ENCODE measurements at places on chromosomes 2 and 18.

- no peak for DNase-seq
These were observed 106.9 kb upstream of the OTOS start for GRCh38 chr2:240247241-240247867.

GRCh38 chr2:64711252-64711800 lies 57.6 kb upstream of the SERTAD2 start:
- DNase-seq: no peak

DNA sequence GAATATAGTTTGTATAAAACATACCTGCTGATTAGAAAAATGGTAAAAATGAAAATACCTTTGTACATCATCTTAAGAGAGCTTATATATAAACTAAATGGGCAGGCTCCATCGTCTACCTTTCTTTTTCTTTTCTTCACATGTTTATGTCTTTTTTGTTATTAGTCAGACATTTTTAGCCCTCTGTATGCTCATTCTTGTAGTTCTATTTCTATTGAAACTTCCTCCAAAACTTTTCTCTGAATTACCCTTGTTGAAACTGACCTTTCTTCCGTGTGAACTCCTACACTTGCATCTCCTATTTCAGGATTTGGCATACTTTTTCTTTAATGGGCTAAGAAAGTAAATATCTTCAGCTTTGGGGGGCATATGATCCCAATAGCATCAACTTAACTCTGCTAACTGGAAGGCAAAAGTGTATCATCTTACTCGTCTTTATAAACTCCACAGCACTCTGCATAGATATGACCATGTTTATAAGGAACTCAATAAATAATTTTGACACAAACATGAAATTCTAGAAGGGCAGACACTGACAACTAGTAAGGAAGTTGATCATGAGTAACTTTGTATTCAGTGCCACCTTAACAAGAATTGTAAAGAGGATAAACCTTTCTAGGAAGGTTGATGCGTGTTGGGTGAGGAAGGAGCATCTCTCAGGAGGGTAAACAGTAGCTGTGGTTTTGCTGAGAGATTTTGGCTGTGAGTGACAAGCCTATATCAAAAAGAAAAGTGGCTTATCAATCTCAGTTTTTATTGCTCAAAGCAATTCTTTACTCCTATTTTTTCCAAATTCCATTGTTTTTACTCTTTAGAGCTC lies 127.6 kb downstream of the PIK3C3 start:
- no peak for DNase-seq

- peak; percentile 18 for DNase-seq
These were observed 45.1 kb downstream of the TRAK2 start for GRCh38 chr2:201406077-201406662.

DNA sequence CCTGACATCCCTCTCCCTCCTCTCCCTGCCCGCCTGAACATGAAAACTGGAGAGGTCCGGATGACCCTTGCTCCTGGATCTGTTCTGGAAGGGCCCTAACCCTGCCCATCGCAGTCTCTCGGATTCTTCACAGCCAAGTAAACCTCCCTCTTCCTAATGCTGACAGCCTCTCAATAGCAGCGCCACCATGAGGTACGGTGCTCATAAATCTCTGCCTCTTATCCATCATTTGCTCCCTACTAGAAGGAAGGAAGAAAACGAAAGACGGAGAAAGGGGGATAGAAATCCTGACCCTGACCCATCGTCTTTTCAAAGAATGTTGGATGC lies 257.9 kb downstream of the BCL11A start:
- no peak for DNase-seq

DNA sequence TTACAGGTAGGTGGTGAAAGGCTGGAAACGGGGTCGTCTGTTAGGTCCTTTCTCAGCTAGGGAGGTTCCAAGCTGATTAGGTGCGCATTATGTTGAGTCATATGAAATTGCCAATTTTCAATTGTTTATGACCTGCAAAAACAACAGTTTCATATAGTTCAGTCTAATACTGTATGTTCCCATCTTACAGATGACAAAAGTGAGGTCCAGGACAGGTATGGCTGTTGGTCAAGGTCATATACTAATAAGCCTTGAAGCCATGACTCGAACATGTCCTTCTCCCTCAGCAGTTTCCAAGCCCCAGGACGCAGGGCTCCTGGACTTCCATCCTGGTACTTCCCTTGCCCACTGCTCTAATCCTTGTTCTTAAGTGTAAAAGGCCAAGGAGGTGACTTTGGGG lies 81.7 kb upstream of the MCFD2 start:
- DNase-seq: no peak

DNA sequence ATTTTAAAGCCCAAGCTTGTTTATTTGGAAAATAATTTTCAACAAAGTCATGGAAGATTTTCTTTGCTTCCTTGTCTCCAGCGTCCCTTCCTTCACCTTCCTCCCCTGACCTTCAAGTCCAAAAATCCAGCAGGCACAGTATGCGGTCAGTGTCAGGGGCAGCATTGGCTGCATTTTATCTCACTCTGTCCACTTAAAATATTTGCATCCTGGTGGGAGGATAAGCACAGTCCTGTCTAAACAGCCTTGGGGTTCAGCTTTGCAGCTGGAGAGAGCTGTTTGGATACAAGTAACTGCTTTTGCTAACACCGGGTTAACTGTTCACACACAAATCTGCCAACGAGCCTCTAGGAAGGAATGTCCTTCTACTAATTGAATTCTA lies 318.1 kb downstream of the PDE11A start:
- DNase-seq: no peak

DNA sequence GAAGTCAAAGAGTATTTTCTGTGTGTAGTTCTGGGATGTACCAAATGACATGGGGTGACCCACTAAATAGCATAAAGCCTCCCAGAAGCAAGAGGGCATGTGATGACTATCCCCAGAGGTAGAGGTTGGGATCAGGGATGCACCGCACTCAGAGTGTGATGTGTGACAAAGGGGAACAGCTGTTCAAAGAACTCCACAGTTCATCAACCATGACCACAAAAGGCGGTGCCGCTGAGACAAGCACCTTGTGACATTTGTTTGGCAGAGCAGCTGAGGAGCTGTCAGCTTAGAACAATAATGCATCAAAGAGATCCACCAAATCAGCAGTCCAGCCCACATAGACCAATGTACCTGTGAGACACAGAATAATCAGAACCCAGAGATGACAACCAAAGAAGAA lies 81.3 kb downstream of the VWC2L start:
- DNase-seq: peak; percentile 90

DNA sequence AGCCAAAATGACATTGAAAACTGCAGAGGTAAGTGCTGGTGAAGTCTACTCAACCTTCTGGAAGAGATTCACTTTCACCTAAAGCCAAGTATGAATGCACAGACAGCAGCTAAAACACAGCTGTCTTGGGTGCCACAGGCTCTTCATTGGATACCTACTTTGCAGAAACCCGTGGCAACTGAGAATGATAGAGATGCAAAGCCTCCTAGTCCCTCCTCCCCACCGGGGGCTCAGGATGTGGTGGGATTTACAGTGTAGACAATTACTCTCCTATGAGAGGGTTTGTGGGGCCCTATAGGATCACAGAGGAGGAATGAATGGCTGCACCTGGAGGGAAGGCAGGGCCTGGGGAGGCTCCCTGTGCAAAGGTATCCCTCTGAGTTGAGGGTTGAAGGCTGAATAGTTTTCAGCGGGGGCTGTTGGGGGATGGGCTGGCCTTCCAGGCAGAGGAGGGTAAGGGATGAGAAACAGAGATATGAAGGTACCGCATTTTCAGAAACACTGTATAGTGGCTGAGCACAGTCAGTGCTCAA lies 131.6 kb downstream of the RNF144A start:
- no peak for DNase-seq

DNA sequence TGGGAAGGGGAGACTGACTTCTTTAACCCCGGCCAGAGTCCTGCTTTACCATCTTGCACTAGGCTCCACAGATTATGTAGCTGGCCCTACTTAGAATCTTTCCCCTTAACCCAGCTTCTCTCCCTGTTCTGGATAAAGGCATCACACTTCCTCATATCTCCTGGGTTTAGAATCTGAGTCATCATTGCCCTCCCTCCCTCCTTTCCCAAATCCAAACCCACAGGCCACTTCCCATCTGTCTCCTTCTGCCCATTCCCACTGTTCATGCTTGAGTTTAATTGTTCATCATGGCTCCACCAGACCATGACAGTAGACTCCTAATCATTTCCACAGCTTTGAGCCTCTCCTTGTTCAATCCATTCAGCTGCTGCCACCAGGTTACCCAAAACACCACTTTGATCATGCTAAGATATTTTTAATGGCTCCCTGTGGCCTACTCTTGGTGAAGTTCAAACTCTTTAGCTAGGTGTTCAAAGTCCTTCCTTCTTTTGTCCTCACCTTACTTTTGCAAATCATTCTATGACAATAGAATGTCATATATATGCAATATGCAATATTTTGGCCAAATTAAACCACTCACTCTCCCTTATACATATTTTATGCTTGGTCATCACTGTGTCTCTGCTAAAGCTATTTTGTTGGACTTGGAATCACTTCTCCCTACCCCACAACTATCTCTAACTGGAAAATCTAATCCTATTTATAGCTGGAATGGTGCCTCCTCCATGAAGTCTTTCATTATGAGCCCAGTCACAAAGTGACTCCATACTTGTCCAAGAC lies 5.5 kb downstream of the PDE11A start:
- peak; percentile 6 for DNase-seq

GRCh38 chr18:79884294-79884962 lies 67.0 kb downstream of the SLC66A2 start:
- DNase-seq: no peak

GRCh38 chr2:127134235-127134634 lies 27.3 kb upstream of the BIN1 start:
- DNase-seq: no peak

GRCh38 chr2:241882091-241882625 lies 12.6 kb downstream of the RTP5 start:
- no peak for DNase-seq

- DNase-seq: no peak
These were observed 445.1 kb upstream of the TRIB2 start for GRCh38 chr2:12271589-12271984.

DNA sequence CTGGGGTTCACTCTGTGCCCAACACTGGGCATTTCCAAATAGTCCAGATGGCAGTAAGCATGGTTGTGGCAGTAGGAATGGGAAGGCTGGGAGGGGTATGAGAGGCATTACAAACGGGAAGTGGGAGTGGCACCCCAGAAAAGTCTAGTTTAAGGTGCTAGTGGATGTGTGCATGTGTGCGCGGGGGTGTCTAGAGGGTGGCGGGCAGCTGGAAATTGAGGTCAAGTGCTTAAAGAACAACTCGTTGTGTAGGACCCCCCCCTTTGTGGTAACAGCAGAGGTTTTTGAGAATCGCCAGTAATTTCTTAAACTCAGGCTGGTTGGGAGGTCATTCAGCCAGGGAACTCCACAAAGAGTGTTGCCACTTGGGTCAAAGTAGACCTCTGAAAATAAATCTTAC lies 69.9 kb downstream of the RHBDD1 start:
- no peak for DNase-seq

GRCh38 chr18:79949697-79950487 lies 1.6 kb downstream of the SLC66A2 start:
- DNase-seq: no peak

DNA sequence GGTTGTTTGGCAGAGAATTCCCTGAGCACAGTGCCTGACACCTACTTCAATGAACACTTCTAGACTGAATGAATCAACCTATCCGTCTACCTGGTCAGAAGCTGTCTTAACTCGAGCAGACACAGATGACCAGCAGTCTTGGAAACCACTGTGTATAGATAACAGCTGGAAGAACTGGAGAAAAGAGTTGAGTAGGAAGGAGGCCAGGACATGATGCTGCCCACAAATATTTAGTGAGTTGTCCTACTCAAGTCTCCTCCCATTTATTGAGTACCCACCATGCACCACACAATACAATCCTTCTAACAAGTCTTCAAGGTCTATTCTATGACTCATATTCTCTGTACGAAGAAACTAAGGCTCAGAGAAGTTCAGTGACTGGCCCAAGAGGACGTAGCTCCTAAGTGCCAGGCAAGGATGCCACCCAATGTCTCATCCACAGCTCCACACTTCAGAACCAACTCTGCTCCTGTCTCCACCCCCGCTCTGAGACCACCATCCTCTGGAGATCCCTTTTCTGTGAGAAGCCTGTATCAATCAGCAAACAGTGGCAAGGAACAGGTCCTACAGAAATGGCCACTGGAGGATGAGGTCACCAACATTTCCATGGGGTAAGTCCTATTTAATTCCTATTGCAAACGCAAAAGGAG lies 62.2 kb downstream of the GALNT14 start:
- no peak for DNase-seq
